ENCODE measurements at places on chromosomes 4 and X. TPM values are rescaled to one million over a fixed set of nuclear protein-coding genes. Genes with fewer than 3 reads are reported as not detected.
A peak's percentile ranks its signal among the peaks of the same experiment; 100 is the strongest.

DNA sequence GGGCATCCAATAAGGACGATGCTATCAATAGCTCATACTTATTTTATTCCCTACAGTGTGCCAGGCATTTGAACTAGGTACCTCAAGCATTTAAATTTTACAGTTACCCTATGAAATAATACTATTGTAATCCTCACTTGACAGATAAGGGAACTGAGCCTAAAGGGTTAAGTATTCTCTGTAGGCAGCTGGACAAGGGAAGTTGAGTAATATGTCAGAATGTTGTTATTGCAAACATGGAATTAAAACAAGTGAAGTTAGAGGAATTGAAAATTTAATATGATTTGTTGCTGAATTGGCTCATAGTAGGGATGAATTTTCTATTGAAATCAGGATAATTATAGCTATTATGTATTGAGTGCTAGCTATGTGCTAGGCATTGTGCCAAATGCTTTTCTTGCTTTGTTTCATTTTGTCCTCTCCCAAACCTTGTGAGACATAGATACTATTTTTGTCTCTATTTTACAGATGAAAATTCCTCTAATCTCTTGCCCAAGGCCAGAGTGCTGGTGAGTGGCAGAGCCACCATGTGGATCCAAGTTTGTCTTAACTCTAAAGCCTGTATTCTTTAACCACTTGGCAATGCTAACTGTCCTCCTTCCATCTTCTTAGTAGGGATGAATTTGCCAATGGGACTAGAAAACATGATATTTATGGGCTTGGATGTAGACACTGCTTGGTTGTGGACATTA lies 58.1 kb downstream of the TMEM164 start:
- H3K4me1 ChIP-seq: no peaks in the 10 kb centered on the region
- no peaks in the 10 kb centered on the region for H3K36me3 ChIP-seq
- H3K27ac ChIP-seq: no peak overlapping the region
- DNase-seq: no peak

Gene LINC00632
- total RNA-seq: 0.13 TPM

DNA sequence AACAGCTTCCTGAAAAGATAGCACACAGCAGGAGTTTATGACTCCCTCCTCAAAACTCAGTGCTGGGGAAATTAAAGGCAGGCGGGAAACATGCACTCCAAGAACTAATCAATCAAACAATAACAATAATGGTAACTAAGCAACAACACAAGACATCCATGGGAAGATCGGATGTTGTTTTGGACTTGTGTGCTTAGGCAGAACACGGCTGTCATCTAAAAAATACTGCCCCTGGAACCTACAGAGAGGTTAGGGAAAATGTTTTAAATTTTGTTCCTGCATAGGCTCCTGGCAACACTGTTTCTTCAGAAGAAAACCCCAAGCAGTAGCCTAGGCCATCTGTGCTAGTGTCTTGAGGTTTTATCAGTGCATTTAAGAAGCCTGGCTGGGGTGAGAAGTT lies 1378.2 kb downstream of the STIM2 start:
- H3K27ac ChIP-seq: no peak overlapping the region
- no peaks in the 10 kb centered on the region for H3K36me3 ChIP-seq
- no peak overlapping the region for H3K4me3 ChIP-seq
- H3K27me3 ChIP-seq: no peaks in the 10 kb centered on the region
- no peaks in the 10 kb centered on the region for H3K4me1 ChIP-seq

DNA sequence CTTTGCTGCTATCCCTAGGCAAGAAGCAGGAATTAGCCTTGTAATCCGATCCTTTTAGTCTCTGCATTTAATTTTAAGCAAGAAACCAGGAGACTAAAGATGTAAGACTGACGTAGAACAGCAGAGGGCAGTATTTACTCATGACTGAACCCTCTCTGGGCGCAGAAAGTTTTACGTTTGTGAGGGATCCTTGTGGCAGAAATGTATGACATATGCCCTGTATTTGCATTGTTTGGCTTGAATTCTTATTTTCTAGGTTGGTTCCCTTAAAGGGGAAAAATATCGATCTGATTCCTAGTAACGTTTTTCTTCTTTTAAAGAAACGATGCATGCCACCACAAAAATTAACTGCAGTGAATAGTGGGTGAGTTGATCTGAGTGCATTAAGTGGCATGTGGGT lies 1.3 kb upstream of the FAT4 start:
- H3K4me1 ChIP-seq: peaks cover 7% of the 10 kb centered on the region
- H3K27ac ChIP-seq: peak overlapping the region; percentile 74
- no peak overlapping the region for H3K4me3 ChIP-seq
- no peak for DNase-seq
- H3K36me3 ChIP-seq: no peaks in the 10 kb centered on the region

- H3K4me3 ChIP-seq: no peak overlapping the region
- no peaks in the 10 kb centered on the region for H3K27me3 ChIP-seq
- no peaks in the 10 kb centered on the region for H3K36me3 ChIP-seq
- no peaks in the 10 kb centered on the region for H3K4me1 ChIP-seq
Observed at GRCh38 chr4:7422151-7422897, 12.4 kb downstream of the PSAPL1 start.

Gene HMX1
- total RNA-seq: not detected

DNA sequence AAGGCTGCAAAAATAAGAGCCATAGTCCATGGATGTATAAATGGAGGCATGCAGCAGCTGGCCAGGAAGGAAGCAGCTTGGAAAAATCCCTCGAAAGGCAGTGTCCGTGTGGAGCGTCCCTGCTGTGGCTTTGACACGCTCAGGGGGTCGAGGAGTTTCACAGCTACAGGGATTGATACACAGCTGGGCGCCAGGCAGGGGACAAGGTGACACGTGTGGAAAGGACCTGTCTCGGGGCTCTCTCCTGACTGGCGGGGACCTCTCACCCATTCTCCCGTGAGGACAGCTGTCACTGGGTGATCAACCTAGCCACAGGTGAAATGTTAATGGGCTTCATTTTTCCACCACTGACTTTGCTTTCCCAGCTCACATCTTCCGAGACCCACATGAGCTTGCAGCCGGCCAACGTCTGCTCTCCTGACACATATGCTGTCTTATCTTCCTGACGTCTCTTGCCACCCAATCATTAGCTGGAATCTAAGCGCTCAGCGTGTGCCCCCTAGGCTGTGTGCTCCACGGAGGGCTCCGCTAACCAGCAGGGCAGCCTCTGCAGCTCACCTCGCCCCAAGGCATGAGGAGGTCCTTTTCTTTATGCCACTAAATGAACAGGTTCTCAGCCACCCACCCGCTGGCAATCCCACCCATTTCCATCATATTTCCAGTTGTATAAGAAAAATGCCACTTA lies 89.4 kb upstream of the AFAP1 start:
- no peaks in the 10 kb centered on the region for H3K4me1 ChIP-seq
- no peaks in the 10 kb centered on the region for H3K27me3 ChIP-seq
- DNase-seq: no peak
- no peak overlapping the region for H3K4me3 ChIP-seq

DNA sequence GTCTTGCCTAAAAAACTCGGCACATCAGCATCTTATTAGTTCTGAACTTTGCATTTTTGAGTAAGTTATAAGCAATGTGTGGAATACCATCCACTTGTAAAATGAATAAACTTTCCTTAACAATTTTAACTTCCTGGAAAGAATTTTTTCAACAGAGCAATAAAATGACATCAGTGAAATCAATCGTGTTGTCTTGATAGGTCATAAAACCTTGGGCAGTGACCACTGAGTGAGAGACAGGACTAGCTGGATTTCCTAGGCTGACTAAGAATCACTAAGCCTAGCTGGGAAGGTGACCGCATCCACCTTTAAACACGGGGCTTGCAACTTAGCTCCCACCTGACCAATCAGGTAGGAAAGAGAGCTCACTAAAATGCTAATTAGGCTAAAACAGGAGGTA lies 403.0 kb upstream of the CNKSR2 start:
- no peaks in the 10 kb centered on the region for H3K27me3 ChIP-seq
- H3K36me3 ChIP-seq: no peaks in the 10 kb centered on the region
- H3K27ac ChIP-seq: no peak overlapping the region
- H3K4me1 ChIP-seq: no peaks in the 10 kb centered on the region
- no peak for DNase-seq
- no peak overlapping the region for H3K4me3 ChIP-seq

GRCh38 chrX:49029876-49030275 lies 13.3 kb downstream of the TFE3 start:
- H3K4me1 ChIP-seq: no peaks in the 10 kb centered on the region
- no peaks in the 10 kb centered on the region for H3K27me3 ChIP-seq
- H3K4me3 ChIP-seq: no peak overlapping the region

- no peak for DNase-seq
- H3K4me3 ChIP-seq: no peak overlapping the region
- H3K36me3 ChIP-seq: no peaks in the 10 kb centered on the region
- H3K27ac ChIP-seq: no peak overlapping the region
- H3K27me3 ChIP-seq: no peaks in the 10 kb centered on the region
Observed at GRCh38 chr4:130071746-130072145, 975.8 kb downstream of the C4orf33 start.

Gene EGFL6
- not detected for total RNA-seq

Data from Panc1 (cell line).